HCT116 (cell line): ENCODE measurements at places on chromosomes 16 and 17. TPM values are rescaled to one million over a fixed set of nuclear protein-coding genes. Genes with fewer than 3 reads are reported as not detected.

DNA sequence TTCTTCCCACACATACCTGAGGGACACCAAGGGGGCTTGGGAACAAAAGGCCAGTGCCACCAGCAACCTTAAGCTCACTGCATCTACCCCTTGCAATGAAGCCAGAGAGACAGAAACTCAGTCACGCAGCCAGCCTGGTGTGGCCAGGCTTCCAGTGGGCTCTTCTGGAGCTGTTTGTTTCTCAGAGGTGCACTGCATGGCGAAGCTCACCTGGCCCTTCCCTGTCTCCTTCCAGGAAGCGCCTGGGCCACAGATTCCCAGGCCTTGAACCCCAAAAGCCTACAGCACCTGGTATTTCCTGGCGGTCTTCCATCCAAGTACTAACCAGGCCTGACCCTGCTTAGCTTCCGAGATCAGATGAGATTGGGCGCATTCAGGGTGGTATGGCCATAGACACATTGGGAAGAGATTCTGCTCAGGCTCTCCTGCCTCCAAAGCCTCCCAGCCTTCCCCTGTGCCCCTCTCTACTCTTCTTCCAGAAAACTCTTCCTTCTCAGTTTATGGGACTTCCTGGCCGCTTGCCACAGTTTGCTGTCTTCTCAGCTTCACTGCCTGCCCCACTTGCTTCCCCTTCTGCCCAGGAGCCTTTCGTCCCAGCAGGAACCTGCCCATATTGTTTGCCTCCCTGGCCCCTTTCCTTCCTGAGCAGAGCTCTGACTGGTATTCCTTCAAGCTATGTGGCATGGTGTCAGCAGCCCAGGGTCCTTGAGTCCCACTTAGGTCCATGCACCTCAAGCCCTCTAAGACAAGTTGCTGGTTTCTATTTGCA, 1.6 kb downstream of the CISD3 start:
- H3K36me3 ChIP-seq = peaks cover 31% of the 10 kb centered on the region
- peak overlapping the region; percentile 91 for H3K4me3 ChIP-seq
- peaks cover 11% of the 10 kb centered on the region for H3K4me1 ChIP-seq
- H3K27ac ChIP-seq = peak overlapping the region; percentile 96

GRCh38 chr16:28263305-28263704, 29.0 kb upstream of the SBK1 start:
- DNase-seq = no peak
- no peak overlapping the region for H3K27ac ChIP-seq
- H3K4me3 ChIP-seq = no peak overlapping the region

- no peaks in the 10 kb centered on the region for H3K4me1 ChIP-seq
- H3K27ac ChIP-seq = no peak overlapping the region
- no peak overlapping the region for H3K4me3 ChIP-seq
- no peaks in the 10 kb centered on the region for H3K36me3 ChIP-seq
- no peaks in the 10 kb centered on the region for H3K27me3 ChIP-seq
These were observed 40.9 kb downstream of the RAP1GAP2 start for GRCh38 chr17:2837147-2837561.

DNA sequence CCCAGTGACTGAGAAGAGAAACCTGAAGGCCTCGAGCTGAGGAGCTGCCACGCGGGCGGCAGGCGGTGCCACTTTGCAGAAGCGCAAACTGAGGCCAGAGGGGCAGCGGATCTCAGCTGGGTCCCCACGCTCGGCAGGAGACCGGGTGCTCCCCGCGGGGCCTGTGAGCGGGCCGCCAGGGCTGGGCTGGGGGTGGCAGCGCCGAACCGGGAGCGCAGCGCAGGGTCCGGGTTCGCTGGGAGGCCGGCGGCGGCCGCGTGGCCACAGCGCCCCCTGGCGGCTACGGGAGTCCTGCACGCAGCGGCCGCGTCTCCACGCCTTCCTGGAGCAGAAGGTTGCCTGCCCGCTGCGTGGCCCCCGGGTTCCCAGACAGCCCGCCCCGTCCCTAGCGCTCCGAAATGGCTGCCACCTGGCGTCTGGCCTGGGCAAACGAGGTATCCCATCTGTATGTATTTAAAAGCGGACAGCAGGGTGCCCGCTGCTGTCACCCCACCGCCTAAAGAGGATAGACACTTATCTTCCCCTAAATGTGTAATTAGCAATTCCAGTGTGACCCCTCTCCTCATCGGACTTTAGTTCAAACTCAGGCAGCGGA, 96.1 kb upstream of the CDH5 start:
- DNase-seq = peak; percentile 58
- peaks cover 19% of the 10 kb centered on the region for H3K4me1 ChIP-seq
- no peak overlapping the region for H3K27ac ChIP-seq
- no peaks in the 10 kb centered on the region for H3K27me3 ChIP-seq

- H3K4me3 ChIP-seq = no peak overlapping the region
- no peak for DNase-seq
- no peaks in the 10 kb centered on the region for H3K4me1 ChIP-seq
- no peaks in the 10 kb centered on the region for H3K36me3 ChIP-seq
- no peaks in the 10 kb centered on the region for H3K27me3 ChIP-seq
These were observed 12.9 kb upstream of the P2RX1 start for GRCh38 chr17:3929181-3929580.

DNA sequence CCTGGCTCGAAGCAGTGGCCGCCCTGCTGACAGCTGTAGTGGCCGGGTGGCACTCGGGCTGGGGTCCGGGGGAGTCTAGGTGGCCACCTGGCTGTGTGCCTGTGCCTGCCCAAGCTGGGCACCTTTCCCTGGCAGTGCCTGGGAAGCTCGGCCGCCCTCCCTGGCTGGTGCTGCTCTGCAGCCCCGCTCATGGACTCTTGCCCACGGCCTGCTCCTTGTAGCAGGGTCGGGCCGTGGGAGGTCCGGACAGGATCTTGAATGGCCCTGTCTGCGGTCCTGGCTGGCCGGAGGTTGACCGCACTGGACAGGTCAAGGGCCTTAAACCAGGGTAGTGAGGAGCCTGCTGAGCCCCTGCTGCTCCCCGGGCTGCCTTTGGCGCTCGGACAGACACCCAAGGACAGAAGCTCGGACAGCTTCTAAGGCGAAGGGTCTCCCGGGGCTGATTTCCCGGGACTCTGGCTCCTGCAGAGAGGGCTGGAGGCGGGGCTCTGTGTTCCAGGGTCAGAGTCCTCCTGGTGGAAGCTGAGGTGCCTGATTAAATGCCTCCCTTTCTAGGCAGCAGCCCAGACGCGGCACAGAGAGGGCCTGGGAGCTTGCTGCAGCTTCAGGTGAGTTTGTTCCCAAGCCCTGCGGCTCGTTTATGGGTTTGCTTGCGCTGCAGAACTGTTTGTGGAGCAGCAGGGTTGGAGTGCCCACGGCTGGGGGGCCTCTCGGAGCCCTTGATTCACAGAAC, 6.0 kb downstream of the CAPN15 start:
- peaks cover 16% of the 10 kb centered on the region for H3K4me1 ChIP-seq
- H3K27me3 ChIP-seq = no peaks in the 10 kb centered on the region
- H3K36me3 ChIP-seq = peaks cover 6% of the 10 kb centered on the region; the same call in 1 of the 2 replicates
- H3K4me3 ChIP-seq = no peak overlapping the region
- no peak for DNase-seq

DNA sequence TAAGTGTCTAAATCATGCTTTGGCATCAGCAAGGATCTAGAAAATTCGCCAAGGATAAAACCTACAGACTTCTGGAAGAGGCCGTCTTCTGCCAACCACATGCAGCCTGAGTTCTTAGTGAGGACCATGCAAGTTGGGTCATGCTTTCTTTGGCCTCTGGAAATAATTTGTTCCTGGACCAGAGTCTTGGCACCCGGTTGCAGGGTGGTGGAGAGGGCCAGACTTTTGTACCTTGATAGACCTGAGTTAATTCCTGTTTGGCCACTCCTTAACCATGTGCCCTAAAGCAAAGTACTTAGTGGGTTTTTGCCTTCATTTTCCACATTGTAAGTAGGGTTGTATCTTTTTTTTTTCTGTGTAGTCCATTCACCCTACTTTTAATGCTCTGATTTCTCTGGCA, 283.4 kb upstream of the IRX5 start:
- peaks cover 14% of the 10 kb centered on the region; the same call in 1 of the 2 replicates for H3K27me3 ChIP-seq
- no peak overlapping the region for H3K27ac ChIP-seq
- H3K4me3 ChIP-seq = no peak overlapping the region
- no peaks in the 10 kb centered on the region for H3K4me1 ChIP-seq

Gene TTLL6
- 0.79 TPM for total RNA-seq

Gene MYL4
- total RNA-seq = 0.32 TPM
